SJCRH30 (cell line): ENCODE measurements at places on chromosomes 12 and 14. TPM values are rescaled to one million over a fixed set of nuclear protein-coding genes. Genes with fewer than 3 reads are reported as not detected.

DNA sequence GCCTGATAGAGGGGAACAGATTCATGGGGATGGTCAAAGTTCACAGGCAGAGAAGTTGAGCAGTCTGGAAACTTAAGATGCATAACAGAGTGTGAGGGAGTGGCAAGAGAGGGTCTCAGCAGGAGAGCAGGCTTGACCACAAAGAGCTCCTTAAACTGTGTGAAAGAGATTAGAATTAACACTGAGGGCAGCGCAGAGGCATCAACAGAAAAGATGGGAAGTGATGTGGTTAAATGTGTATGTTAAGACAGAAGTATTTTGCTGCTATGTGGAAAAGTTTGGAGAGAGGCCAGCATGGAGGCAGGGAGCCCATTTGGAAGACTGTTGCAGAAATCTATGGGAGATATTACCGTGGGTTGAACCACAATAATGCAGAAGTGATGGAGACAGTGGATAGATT, 122.7 kb upstream of the LMNTD1 start:
- no peak for DNase-seq

DNA sequence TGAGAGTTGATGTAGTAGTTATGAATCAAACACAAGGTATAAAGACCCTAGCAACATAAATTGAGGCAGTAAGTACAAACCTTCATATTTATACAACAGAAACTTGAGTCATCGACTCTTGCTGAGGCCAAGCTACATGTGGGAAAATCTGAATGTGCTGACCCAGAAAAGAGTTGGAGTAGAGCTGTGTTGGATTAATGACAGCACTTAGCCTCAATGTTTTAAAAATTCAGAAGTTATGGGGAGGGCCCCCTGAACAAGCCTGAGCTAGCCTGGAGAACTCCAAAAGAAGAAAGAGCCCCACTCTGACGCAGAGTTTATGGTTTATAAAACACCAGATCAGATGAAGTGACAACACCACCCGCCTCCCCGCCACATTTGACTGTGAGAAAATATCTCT, 100.0 kb downstream of the DUSP6 start:
- no peak for DNase-seq

ENDOU gene
- total RNA-seq = not detected in 2 replicates

OR6C65 gene
- total RNA-seq = not detected in 2 replicates

DNA sequence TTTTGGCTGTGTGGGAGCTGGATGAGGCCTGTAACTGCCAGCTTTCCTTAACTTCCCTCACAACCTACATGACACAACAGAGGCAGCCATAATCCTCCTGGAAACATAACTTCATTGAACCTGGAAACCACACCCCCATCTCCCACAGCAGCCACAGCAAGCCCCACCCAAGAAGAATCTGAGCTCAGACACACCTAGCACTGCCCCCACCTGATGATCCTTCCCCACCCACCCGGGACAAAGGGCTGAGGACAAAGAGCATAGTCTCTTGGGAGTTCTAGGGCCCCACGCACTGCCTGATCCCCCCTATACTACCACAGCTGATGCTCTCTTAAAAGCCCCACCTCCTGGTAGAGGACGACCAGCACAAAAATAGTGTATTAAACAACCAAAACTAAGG, 29.6 kb upstream of the TSPAN8 start:
- no peak for DNase-seq

DNA sequence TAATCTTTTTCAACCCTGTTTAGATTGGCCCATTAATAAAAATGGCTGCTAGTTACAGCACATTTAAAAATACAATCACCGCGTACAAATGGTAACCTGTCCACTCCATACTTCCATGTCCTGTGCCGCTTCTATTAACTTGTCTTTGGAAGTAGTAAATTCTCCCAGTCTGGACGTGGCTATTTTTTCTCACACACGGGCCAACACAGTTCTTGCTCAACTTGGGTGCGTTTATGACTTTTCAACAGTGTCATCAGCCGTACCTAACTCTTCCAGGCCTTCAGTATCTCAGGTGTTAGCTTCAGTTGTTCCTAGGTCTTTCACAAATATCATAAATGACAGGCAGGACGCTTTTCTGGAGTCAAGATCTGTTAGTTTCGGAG, 475 bp upstream of the PCNX1 start:
- no peak for DNase-seq

RPGRIP1 gene
- not detected in 2 replicates for total RNA-seq

LRRC43 gene
- 0.61 and 0.79 TPM in 2 replicates for total RNA-seq

DNA sequence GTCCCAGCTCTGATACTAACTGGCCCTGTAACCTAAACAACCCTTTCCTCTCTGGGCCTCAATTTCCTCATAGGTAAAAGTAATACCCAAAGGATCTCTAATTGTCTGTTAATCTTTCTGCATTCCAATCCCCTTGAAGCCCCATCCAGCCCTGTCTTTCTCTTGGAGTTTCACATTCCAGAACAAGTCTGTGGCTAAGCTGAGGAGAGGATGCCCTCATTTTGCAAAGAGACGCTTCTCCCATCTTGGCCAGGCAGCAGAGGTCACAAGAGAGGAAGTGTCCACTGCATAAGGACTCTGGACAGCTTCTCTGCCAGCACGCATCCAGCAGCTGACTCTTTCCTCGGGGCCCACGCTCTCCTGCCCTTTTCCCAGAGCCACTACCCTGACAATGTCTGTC, 263.4 kb upstream of the FKBP4 start:
- DNase-seq = no peak

GRCh38 chr14:30848449-30849240, 25.7 kb upstream of the COCH start:
- no peak for DNase-seq

DNA sequence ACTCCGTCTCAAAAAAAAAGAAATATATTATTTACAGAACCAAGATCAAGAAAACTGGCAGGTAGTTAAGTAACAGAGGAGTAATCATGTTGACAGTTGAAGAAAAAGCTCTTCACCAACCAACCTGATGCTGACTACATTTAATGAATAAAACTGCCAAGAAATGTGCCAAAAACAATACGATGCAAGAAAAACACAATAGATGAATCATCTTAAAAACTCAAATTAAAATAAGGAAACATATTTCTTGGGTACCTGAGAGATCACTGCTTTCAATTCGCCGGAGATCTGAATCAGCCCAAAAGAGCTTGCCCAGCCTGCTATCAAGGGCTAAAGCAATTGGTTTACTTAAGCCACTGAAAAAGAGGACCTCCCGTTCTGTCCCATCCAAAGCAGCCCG, 76.4 kb downstream of the BCL2L14 start:
- no peak for DNase-seq

GRCh38 chr14:65503771-65504170, 91.2 kb downstream of the FUT8 start:
- DNase-seq = no peak

GRCh38 chr14:73467377-73467776, 9.0 kb upstream of the NUMB start:
- DNase-seq = no peak

FAM161B gene
- total RNA-seq = 0.94 and 1.1 TPM in 2 replicates

TOX4 gene
- total RNA-seq = 26.4 and 27.7 TPM in 2 replicates

INSM2 gene
- 0.13 and 0.38 TPM in 2 replicates for total RNA-seq

- DNase-seq = no peak
These were observed 1117.5 kb downstream of the AACS start for GRCh38 chr12:126182619-126183236.

DNA sequence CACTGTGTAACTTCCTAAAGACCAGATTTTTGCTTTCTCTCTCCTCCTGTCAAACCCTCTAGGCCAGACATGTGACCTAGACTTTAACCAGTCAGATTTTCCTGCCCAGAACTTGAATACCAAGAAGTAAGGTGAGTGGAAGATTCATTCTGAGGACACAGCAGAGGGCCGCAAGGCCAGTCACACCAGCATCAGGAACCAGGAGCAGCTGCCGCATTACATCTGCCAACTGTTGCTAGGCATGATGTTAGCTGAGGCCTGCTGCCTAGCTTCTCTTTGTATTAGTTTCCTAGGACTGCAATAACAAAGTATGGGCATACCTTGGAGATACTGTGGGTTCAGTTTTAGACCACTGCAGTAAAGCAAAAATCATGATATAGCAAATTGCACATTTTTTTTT, 101.9 kb upstream of the BMP4 start:
- DNase-seq = peak; percentile 58

GRCh38 chr14:57889245-57889644, 23.4 kb upstream of the SLC35F4 start:
- DNase-seq = peak; percentile 6

ART4 gene
- not detected in 2 replicates for total RNA-seq

DNA sequence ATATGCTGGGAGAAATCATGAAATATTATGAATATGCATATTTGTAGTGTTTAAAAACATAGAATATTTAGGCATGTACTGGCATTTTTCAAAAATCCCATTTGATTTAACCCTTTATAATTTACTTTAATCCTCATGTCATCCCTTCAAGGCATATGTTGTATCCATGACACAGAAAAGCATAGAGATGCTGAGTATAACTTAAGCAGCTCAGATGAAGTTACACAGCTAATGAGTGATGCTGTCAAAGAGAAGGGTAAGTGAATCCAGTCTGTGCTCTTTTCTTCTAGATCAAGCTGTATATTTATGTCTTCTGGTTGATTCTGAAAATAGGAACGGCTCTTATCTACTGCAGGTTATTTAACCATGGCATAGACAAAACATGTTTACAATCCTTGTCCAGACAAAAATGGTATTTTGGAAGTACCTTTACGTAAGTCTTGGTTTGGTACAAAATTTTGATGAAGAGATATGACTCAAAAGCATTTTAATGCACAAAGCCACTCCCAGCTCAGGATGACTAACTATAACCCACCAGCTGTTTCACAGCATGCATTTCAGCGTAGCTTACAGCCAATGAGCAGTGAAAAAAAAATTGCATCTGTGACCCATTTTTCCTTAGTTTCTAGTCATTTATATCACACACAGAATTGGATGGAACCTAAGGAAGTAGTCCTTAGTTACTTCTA, 201.7 kb downstream of the STXBP6 start:
- peak; percentile 32 for DNase-seq

KRT6A gene
- total RNA-seq = not detected in 2 replicates

GRCh38 chr12:113287899-113288282, 47.0 kb downstream of the SLC8B1 start:
- DNase-seq = no peak

GRCh38 chr14:70744641-70745040, 64.7 kb downstream of the MAP3K9 start:
- DNase-seq = no peak
